ENCODE measurements at places on chromosomes 4 and X. TPM values are rescaled to one million over a fixed set of nuclear protein-coding genes. Genes with fewer than 3 reads are reported as not detected.

DNA sequence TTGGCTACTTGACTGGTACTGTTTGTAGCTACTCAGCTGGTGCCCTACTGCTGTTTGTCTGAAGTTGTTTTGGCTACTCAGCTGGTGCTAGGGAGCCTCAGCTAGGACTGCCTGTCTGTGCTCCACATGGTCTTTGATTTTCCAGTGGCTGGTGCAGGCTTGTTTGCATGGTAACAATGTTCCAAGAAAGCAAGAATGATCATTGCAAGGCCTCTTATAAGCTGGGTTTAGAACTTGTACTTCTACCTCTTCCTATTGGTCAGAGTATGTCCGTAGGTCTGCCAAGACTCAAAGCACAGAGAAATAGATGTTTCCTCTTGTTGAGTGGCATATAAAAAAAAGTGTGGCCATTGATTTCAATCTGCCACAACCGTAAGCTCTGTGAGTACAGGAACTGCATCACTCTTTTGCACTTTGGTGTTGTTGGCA is 17.6 kb downstream of the NFKB1 start:
- DNase-seq, result no peak

GRCh38 chr4:8765631-8766590 is 105.7 kb downstream of the HMX1 start:
- no peak for DNase-seq

DNA sequence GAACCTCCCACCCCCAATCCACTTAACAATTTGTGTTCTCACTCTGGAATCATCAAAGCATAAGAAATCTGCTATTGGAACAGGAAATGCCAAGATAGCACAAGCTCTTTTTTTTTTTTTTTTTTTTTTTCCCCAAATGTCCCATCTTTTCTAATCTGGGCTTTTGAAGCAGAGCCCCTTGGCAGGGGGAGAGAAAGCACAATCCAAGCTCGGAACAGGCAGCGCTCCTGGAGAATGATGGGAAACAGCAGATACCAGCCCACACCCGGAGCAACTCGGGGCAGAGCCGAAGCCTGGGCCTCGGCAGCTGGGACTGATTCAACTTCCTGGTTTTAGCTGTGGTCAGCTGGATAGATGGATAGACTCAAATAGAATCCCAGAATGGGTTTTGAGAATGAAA is 235.1 kb downstream of the QDPR start:
- DNase-seq, result peak; percentile 10

DNA sequence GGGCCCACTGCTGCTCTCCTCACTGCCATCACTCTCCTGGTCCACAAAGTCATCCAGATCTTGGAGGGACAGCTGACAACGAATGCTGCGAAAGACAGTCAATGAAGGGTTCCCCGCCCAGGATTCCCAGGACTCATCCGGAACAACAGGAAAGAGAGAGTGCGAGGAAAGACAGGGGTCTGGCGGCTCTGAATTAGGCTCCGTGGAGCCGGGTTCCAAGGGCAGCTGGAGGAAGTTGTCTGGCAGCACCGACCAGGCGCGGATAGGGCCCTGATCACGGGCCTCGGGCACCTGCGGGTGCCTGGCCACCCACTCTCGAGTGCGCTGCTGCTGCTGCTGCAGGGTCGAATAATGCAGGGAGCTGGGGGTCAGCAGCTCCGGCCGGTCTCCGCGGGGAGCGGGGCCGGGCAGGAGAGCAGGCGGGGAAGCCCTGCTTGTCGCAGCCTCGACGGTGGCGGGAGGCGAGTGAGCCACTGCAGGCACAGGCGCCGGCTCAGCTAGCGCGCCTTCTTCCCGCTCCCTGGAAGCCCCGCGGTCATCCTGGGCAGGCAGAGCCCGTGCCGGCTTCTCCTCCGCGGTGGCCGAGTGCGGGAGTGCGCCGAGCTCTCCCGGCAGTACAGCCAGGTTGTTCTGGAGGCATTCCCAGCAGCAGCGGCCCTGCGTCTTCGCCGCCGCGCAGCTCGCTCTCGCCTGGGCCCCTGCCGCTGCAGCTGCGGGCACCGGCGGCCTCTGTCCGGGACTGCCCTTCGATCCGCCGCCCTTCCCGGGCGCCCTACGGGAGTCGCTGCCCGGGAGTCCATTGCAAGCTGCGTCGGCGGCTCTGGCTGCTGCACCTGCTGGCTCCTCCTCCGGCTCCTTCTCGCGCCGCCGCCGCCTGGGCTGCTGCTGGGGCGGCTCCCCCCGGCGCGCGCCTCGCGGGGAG is 1.1 kb downstream of the SOWAHB start:
- peak; percentile 26 for DNase-seq

- DNase-seq, result no peak
Measured at GRCh38 chr4:6177587-6178197, 22.7 kb downstream of the JAKMIP1 start.

- DNase-seq, result no peak
Measured at GRCh38 chr4:140211161-140211560, 57.2 kb upstream of the MAML3 start.

DNA sequence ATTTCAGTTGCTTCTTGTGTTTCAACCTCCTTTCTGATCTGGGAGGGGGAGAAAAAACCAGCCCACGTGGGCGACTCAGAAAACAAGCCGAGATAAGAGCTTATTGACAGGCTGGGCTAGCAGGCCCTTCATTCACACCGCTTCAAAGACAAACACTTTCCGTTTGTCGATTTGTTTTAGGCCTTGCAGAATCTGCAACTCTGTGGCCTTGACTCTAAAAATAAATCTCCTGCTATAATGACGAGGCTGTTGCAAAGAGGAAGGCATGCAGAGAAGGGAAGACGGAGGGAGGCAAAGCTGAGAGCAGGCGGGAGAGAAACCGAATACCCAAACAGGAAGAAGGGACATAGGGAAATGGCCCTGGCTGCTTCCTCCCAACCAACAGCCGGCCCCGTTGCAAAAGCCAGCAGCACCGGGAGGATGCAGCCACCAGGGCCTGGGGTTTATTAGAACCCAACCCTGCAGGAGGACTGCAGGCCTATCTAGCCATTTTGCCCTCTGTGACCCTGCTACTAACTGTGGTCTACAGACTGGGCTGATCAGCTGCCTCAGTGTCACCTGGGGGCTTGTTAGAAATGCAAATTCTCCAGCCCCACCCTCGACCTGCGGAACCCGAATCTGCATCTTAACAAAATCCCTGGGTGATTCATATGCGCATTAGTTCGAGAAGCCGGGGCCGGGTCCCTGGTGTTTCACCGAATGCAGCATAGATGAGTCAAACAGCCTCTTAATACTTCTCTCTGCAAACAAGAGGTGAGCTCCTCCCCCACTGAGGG is 325.5 kb downstream of the BCOR start:
- DNase-seq, result no peak

DNA sequence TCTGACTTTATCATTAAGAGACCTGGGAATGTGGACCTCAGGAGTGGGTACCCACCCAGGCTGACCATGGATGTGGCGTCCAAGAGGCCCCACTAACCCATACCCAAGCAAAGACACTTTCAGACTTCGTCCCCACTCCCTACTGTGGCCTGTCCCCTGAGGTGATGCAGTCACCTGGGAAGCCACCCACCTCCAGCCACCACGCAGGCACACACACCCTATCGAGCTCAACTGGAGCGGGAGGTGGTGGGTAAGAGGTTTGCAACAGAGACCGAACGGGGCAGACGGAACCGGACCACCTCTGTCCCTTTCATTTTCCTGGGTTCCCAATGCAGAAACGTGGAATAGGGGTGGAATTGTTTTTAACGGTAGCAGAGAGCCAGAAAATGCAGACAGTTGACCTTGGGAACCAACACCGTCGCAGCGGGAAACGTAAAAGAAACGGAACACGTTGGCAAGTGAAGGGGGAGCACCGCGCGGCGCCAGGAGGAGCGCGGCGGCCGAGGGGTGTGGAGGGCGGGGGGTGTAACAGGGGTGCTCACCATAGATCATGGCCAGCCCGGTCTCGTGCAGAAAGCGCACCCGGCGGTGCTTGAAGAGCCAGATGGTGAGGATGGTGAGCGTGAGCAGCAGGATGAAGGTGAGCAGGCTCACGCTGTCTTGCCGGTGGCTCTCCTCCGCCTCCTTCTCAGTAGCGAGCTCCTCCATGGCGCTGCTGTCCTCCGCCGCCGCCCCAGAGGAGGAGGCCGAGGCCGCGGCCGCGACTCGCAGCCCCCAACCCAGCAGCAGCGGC is 559 bp downstream of the SLC9A7 start:
- DNase-seq, result peak; percentile 5

- DNase-seq, result no peak
Measured at GRCh38 chr4:137454767-137455166, 77.5 kb downstream of the PCDH18 start.

GRCh38 chr4:130028552-130028951 is 932.6 kb downstream of the C4orf33 start:
- no peak for DNase-seq

DNA sequence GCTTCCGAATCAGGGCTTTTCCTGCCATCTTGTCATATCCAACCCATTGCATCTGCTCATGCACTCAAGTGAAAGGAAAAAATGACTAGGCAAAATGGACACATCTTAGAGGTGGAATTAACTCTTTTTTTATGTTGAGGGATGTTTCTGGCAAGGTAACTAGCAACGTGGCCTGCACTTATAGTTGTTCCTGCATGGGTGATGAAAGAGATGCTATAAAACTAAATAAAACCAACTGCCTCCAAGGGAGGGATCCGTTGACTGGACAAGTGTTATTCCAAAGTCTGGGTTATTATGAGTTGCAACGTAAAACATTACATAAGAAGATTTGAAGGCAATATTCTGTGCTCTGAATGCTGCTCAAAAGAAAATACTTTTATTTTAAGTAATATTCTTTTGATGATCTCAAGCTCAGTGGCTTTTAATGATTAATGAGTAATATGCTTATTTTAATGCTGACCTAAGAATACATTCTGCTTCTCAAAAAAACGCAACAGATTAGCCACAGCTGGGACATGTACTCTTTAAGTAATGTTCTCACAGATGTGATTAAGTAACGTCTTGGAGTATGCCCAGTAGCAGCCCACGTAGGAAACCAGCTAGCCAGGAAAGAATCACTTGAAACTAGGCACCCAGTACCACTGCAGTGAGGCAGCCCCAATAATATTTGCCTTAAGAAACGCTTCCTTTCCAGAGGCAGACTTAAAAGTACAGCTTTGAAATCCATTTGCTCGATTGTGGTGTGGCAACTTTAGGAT is 27.4 kb downstream of the KLF3 start:
- peak; percentile 21 for DNase-seq

DNA sequence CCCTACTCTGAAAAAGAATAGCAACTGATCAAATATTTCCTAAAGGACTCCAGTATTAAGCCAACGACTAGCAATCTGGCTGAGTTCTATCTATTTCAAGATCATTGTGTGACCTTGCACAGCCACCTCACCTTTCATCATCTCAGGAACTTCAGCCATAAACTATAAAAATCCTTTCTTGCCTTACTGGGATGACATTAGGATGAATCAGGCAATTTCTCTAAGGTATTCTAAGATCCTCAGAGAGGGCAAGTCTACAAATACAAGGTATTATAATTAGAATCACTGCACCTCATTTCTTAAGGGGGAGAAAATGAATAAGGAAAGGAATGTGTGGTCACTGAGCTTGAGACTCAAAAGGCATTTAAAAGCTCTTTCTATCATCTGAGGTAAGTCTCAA is 152.6 kb downstream of the GRIA3 start:
- DNase-seq, result no peak

DNA sequence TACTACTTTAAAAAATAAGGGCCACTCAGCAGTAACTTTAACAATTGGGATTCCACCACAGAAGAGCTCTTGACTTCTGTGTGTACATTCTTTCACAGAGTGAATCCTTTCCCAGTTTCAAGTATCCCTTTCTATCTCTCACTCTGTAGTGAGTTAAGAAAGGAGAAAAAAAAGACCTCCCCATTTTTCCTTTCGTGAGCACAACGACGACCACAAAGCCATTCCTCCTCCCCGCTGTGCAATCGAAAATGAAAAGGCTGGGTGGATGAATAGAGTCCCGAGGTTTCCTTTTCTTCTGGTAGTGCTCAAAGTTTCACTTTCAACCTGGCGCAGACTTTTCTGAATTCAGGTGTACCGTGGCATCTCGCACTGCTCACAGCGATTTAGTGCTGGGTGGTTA is 58.0 kb downstream of the TAB3 start:
- no peak for DNase-seq

DNA sequence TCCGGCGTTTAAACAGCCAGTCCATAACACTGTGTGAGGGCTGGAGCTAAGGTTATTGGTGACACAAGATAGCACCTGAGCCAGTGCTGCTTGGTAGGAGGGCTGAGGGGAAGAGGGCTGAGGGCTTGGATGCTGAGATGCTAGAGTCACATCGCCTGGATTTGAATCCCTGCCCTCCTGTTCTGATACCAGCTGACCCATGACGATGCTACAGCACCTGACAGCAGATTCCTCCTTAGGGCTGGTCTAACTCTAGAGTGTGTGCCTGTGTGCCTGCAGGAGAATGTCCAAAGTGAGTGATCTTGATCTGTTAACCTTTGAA is 102.5 kb downstream of the PTTG2 start:
- DNase-seq, result no peak

GRCh38 chr4:4720646-4721045 is 138.8 kb upstream of the MSX1 start:
- DNase-seq, result no peak

DNA sequence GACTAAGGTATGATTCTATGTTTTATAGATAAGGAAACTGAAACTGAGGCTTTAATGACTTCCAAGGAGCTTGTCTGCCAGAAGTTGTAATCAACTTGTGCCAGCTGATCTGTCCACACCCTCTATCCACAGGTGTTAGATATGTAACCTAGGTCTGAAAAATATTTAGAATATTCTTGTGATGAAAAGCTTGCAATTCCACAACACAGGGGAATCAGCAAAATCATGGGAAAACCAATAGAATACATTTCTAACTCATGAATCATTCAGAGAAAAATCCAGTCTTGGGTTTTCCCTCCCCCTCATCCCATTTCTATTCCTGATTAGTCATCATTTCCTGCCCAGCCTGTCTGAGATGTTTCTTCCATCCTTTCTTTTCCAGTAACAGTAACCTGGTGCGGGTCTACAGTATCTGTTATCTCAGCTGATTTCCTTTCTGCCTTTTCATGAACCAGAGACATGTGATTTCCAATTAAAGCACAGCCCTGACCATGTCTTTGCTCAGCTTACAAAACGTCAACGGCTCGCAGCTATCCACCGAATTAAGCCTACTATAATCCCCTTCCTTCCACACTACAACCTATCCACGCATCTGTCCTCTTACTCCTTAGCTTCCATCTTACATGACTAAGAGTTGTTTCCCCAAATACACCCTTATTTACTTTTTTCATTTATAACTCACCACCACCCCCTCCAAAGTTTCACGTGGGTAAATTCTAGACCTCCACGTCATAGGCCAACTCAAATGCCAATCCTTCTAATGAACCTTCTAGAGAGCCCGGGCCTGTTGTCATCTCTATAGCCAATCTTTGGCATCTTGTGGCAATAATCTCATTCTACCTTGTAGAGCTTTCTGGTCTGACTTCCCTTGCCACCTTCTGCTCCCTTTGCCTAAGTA is 961 bp upstream of the NOCT start:
- peak; percentile 30 for DNase-seq

GRCh38 chr4:184513802-184514120 is 39.4 kb upstream of the IRF2 start:
- no peak for DNase-seq

- DNase-seq, result no peak
Measured at GRCh38 chr4:167028976-167029375, 205.3 kb downstream of the SPOCK3 start.

- DNase-seq, result no peak
Measured at GRCh38 chr4:84035568-84035967, 463.5 kb downstream of the NKX6-1 start.

The NDNF gene
- total RNA-seq, result not detected

The TMEM154 gene
- 0.25 TPM for total RNA-seq

The NPFFR2 gene
- total RNA-seq, result not detected

The SOX3 gene
- total RNA-seq, result not detected

The TASL gene
- total RNA-seq, result not detected

The USP17L22 gene
- not detected for total RNA-seq

The NPY1R gene
- total RNA-seq, result 0.03 TPM

The SMIM20 gene
- 23.1 TPM for total RNA-seq

The FAM241A gene
- total RNA-seq, result 1.2 TPM

The BTC gene
- total RNA-seq, result not detected

The ARMCX4 gene
- total RNA-seq, result not detected

Data from MG63 (cell line).